Brain pericyte (primary cell): ENCODE measurements at places on chromosomes 13 and 19.

DNA sequence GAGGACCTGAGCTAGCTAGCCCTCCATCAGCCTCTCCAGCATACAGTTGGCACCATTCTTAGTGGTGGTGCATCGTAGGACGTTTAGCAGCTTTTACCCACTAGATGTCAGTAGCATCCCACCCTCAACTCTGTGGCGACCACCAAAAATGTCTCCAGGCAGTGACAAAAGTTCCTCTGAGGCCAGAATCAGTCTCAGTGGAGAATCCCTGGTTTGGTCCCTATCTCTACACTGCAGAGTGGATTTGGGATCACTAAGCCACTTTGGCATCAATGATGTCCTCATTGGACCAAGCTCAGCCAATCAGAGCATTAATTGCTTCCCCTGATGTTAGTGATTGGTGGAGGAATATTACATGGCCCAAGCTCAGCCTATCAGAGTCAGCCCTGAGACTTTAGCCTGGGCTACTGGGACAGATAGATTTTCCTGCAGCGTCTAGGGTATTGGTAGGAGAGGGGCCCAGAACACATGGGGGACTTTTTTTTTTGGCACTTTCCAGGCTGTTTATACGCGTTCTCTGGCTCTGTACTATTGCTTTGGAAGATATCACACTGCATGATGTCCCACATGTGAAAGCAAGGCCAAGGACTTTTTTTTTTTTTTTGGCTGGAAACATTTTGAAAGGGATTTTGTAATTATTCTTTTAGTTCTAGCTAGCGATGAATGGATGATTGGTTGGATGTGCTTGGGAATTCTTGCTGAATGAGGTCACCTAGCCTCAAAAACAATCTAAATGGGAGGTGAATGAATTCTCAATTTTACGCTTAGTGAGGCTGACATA is 7.0 kb downstream of the TMEM221 start:
- no peak for DNase-seq

GRCh38 chr19:10353793-10354391 is 14.5 kb upstream of the ICAM3 start:
- DNase-seq = no peak

GRCh38 chr19:34173193-34173956 is 1.1 kb downstream of the LSM14A start:
- no peak for DNase-seq

- no peak for DNase-seq
Observed at GRCh38 chr13:64158908-64159307, 2743.3 kb upstream of the PCDH20 start.
